GM04503 (cell line): ENCODE measurements at places on chromosomes 7 and 10.

GRCh38 chr7:148503900-148504487, 86.6 kb upstream of the C7orf33 start:
- DNase-seq = peak; percentile 0

- DNase-seq = no peak
These were observed 5.0 kb downstream of the EIF3B start for GRCh38 chr7:2359610-2360009.

DNA sequence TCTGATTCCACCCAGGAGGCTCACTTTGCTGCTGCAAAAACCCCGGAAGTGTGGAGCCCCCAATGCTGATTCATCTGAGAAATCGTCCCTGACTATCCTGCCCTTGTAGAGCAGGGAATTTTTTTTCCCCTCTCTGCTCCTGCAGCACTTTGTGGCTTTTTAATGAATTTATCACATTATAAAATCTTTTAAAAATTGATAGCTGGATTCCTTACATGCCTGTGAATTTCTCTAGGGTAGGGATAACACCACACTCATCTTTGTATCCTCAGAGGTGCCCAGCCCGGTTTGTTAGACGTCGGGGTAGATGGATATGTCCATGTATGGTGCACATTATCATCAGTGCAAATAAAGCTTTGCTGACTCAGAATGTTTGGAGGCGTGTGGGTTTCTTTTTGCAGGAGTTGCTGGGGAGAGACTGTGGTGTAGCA, 185.7 kb downstream of the STK31 start:
- no peak for DNase-seq

DNA sequence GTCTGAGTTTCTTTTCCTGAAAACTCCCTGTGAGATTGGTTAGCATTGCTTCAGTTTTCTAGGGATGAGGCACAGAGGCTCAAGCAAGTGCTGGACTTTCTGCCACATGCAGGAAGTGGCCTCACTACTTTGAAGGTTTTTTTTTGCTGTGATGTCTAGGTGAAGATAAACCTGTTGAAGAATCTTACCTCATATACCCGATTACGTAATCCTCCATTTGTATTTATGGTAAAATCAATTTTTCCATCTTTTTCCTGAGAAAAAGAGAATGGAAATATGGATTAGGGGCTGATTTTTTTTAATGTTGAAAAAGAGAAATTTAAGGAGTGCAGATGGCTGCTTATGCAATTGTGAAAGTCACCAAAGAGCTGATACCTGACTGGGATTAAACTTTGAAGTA, 23.4 kb downstream of the CBLL1 start:
- no peak for DNase-seq

- DNase-seq = no peak
These were observed 23.0 kb downstream of the VSIR start for GRCh38 chr10:71750124-71750841.

- DNase-seq = peak; percentile 44
These were observed 11.6 kb downstream of the SEMA3D start for GRCh38 chr7:85175217-85175616.
